ENCODE measurements at places on chromosomes 4 and X.

- no peak for DNase-seq
Observed at GRCh38 chrX:97806946-97807345, 923.2 kb downstream of the RPA4 start.

DNA sequence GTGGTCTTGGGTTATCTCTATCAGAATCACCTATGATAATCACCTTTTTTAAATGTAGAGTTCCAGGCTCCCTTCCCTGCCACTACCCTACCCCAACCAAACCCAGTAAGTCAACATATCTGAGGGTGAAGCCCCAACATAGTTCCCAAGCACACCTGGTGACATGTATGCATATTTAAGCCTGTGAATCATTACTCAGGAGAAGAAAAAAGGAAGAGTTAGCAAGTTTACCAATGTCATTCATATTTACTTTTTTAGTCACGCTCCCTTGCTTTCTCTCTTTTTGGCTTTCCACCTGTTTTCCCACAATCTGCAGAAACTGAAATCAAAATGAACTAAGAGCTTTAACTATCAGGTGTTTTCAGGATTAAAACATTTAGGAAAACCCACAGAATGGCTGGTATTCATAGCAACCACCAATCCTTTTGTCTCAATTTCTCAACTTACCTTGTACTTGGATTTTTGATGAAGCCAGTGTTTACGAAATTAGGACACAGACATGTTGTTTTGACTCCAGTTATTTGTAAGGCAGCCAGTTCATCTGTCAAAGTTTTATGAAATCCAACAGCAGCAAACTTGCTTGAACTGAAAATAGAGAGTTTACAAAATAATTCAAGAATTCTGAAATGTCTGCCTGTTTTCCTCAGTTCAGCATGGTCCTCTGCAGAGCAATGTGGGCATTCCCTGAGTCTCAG, 34.0 kb downstream of the HSD17B11 start:
- no peak for DNase-seq

DNA sequence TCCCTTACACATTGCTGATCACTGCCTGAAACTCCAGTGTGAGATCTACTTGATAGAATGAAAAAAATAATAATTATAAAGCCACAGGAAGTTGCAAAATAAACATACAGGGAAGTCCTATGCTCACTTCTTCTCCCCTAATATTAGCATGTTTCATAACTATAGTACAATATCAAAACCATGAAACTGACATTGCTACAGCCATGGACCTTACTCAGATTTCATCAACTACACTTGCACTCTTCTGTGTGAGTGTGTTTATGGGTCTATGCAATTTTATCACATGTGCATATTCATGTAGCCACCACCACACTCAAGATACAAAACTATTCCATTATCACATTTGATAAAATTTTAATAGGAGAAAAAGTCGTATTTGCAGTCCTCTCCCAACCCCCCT, 57.3 kb downstream of the SPINK2 start:
- DNase-seq = no peak

GRCh38 chr4:1842993-1843448, 12.9 kb downstream of the LETM1 start:
- DNase-seq = no peak

DNA sequence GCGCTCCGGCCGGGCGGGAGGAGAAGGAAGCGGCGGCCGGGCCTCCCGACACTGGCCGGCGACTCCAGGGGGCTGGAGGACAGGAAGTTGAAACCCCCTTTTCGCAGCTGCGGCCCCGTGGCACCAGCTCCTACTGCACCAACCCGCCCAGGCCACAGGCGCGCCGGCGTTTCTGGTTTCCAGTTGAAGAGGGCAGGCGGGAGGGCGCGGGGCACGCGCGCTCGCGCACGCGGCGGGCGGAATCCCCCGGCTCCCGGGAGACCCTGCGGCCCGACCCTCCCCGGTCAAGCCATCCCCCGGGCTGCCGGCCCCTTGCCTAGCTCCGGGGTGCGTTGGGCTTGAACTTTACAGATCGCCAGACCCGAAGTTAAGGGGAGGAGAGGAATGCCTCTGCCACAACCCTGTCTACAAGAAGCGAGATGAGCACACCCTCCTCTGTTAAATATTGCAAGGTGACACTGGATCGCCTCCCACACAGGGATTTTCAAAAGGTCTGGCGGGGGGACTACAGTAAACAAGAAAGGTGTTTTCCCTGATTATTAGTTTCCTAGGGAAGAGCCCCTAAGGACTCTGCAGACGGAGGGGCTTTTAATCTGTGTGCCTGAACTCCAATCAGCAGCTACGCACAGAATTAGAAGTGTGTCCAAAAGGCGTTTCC, 1.4 kb downstream of the ELOVL6 start:
- DNase-seq = peak; percentile 56

- DNase-seq = peak; percentile 69
Observed at GRCh38 chrX:39874202-39874816, 223.4 kb downstream of the BCOR start.

GRCh38 chr4:6115746-6116586, 84.4 kb downstream of the JAKMIP1 start:
- DNase-seq = no peak

GRCh38 chr4:15649914-15650545, 5.1 kb downstream of the FBXL5 start:
- DNase-seq = peak; percentile 30

- no peak for DNase-seq
Observed at GRCh38 chr4:12411072-12411471, 982.4 kb upstream of the HS3ST1 start.

GRCh38 chr4:25856756-25857155, 6.0 kb downstream of the SEL1L3 start:
- no peak for DNase-seq

DNA sequence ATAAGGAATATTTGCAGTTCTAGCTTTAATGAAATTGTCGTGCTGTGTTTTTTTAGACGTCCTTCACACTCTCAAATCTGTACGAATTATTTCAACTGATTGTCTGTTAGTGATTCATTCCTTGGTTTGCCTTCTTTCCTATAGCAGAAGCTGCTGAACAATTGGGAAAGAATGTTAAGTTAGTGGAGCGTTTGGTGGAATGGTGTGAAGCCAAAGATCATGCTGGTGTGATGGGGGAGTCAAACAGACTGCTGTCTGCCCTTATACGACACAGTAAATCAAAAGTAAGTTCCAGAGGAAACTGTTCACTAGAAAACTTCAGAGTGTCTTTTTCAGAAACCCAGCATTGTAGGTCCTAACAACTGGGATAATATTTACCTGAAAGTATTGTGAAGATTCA, 159.9 kb downstream of the RAP1GDS1 start:
- no peak for DNase-seq

GRCh38 chr4:151850791-151851213, 90.0 kb upstream of the GATB start:
- DNase-seq = no peak

GRCh38 chrX:154750301-154751202, at the start of gene GAB3:
GAB3 (minus strand) TSS chrX:154751077; CDS start chrX:154751025, 52 bp downstream.
- peak; percentile 8 for DNase-seq

DNA sequence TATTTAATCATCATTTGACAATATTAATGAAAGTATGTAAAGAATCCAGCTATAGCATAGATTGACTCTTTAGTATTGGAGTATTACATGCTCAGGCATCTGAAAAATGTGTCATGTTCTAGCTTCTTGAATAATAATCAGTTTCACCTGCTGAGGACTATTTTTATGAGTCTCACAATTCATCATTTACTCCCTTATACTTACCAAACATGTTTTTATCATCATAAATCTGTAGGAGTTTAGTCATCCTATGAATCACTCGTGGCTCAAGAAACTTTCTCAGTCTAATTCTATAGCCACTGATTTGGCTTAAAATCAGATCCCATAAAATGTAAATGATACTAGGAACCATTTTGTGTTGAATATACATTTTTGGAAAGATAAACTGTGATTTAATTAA, 1616.1 kb downstream of the C4orf33 start:
- no peak for DNase-seq

GRCh38 chr4:73335679-73336078, 68.4 kb upstream of the ALB start:
- no peak for DNase-seq

DNA sequence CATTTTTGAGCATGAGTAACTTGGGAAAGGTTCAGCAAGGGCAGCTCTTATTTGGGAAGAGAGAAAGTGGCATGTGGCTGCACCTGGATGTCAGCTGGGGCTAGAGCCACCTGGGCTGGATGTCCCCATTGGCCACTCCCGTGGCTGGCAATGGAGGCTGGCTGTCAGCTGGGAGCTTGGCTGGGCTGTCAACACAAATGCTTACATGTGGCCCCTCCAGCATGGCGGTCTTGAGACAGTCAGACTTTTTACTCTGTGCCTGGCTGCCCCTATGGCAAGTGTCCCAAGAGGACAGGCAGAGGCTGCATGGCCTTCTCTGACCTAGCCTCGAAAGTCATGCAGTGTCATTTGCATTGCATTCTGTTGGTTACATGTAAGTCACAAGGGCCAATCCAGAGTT, 99.6 kb downstream of the FAM53A start:
- DNase-seq = no peak

DNA sequence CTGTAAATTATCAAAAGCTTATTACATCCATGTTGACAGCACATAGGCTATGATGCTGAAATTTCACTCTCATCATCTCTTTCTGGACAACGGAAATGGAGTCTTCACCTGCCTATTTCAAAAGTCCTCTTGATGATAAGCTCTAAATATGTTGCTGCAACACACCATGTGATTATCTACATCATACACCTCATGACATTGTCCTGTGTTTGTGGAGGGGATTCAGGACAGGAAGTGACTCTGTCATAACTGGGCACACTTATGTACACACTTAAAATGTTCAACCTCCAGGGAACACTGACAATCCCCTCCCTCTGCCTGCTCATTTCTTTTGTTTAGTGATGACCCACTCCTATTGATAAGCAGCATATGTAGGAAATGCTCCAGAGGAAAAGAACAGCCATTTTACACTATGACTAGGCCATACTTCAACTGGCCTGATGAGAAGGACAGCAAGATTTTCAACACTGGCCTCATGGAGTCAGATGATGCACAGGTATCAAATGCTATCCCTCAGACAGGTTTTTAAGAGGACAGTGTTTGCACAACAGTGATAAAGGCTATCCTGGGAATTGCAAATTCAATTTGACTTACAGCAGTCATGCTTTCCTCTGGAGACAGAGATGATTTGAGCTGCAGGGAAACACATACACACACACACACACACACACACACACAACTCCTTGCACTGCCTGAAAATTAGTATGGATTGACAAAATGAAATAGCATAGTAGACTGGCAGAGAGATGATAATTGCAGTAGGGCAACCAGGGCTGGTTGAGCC, 163.3 kb upstream of the RASGEF1B start:
- DNase-seq = no peak

- DNase-seq = no peak
Observed at GRCh38 chr4:605702-606425, 19.5 kb upstream of the PDE6B start.

- no peak for DNase-seq
Observed at GRCh38 chr4:77564231-77564630, 41.4 kb upstream of the CXCL13 start.

DNA sequence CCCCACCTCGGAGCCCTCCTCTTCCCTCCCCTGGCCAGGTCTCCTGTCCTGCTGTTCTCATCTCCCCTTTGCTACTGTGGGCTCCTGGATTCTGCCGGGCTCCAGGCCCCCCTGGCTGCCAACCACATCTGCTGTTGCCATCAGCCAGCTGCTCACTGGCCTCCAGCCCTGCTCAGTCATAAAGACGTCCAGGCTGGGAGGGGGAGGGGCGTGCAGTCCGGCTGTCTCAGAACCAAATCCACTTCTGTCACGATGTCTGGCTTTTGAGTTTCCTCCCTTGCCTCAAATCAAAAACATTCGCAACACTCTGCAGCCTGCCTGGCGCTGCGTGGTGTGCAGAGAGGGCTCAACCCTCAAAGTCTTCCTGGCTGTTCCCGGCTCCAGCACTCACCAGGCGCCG, 7.1 kb downstream of the RASL11B start:
- DNase-seq = no peak

DNA sequence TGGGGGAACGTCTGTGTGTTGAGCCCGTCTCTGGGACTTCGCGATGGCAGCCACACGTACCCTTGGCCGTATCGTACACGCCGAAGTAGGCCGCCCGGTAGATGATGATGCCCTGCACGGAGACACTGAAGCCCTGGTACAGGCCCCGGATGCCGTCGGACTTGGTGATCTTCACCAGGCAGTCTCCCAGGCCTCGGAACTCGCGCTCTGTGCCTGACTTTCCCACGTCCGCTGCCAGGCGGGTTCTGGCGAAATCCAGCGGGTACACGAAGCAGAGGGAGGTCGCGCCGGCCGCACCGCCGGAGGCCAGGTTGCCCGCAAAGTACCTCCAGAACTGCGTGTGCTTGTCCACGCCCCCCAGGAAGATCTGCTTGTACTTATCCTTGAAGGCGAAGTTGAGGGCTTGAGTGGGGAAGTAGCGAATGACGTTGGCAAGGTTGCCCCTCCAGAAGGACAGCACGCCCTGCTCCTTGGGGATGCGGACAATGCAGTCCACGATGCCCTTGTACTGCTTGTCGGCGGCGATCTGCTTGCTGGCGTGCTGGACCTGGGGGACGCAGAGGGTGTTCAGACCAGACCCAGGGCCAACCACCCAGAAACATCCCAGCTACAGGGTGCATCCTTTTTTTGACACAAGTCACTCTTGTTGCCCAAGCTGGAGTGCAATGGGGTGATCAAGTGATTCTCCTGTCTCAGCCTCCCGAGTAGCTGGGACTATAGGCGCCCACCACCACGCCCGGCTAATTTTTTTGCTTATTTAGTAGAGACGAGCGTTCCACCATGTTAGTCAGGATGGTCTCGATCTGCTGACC, 2.5 kb downstream of the SLC25A6 start:
- DNase-seq = no peak

DNA sequence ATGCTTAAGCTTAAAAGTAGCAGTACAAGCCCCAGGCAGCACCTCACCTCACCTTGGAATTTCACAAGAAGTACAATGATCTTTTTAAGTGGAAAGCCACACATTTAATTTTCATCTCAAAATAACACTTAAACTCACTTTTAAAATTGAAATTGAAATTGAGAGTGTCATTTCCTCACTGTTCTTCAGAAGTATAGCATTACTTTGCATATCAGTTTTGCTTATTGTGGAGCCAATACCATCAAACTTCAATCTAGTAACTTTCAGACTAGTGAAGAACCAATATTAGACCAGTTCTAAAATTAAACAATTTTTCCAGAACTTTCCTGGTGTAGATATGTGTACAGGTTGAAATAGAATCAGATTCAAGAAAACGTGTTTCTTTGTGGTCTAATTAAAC, 242.4 kb downstream of the NDST4 start:
- DNase-seq = no peak

DNA sequence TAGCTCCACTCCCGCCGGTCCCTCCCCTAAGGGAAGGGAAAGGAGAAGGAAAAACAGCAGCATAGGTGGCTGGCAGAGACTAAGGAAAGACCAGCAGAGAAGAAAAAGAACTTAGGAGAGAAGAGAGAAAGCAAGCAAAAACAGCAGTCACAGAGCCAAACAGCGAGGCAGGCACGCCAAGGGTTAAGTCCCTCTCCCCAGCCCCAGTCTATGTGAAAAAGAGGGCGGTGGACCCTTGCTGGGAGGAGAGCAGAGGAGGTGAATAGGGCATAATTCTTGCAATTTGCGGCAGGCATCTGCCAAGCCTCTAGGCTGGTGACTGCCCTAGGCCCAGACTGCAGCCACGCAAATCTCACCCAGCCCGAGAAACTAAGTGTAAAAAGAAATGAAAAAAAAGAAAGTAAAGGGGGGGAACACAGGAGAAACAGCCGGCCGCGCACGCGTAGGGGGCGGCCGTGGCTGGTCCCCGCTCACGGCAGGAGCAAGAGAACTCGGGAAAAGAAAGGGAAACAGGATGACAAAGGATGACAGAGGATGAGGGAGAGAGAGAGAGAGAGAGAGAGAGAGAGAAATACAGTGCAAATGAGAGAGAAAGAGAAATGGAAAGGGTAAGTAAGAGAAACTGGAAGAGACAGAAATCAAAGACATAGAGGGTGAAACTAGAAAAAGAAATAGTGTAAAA, 48.6 kb downstream of the MAGEA9 start:
- no peak for DNase-seq
